ENCODE measurements at places on chromosomes 1 and 21.

DNA sequence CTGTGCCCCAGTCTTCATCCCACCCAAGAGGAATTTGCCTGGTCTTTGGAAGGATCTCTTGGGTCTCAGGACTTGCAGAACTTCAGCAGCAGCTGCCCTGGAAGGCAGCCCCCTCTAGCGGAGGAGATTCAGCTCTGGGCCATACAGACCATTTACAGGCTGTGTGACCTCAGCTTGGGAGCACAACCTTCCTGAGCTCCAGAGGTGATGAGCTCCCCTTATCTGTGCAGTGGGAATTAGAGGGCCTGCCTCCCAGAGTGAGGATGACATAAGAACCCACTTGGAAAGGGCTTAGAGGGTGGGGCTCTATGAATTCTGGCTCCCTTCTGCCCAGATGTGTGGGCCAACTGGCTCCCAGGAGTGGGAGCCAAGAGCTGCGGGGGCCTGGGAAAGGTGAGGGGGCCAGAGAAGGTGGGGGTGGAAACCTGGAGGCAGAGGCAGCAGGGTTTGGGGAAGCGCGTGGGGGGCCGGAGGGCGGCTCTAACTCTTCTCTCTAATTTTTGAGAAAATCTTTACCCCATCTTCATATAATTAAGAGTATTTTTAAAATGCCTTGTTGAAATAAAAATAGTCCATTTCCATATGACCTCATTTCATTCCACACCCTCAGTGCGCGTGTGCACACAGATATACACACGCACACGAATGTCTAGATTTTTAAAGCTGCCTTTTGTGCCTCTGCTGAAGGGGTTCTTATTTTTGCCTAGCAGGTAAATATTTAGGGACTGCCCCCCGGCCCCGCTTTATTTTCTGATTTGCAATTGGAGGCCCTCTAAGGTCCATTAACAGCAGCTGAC is 21.5 kb downstream of the EPHB2 start:
- no peak for DNase-seq

DNA sequence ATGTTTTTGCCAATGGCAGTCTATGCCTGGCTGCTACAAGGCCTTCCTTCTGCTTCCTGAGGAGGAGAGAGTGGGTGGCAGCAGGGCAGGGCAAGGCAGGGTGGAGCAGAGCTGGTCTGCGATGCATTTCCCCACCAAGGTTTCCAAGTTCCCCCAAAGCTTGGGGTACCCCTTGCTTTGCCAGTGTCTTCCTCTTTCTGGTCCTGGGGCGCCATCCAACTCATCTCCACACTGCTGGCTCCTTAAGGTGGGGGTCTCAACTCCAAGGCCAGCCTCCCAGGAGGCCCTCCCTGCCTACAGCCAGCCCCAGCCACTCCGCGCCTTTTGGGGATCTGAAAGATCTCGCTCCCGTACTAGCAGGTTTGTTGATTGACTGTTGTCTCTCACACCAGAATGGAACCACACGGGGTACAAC is 3.9 kb upstream of the SKI start:
- no peak for DNase-seq

DNA sequence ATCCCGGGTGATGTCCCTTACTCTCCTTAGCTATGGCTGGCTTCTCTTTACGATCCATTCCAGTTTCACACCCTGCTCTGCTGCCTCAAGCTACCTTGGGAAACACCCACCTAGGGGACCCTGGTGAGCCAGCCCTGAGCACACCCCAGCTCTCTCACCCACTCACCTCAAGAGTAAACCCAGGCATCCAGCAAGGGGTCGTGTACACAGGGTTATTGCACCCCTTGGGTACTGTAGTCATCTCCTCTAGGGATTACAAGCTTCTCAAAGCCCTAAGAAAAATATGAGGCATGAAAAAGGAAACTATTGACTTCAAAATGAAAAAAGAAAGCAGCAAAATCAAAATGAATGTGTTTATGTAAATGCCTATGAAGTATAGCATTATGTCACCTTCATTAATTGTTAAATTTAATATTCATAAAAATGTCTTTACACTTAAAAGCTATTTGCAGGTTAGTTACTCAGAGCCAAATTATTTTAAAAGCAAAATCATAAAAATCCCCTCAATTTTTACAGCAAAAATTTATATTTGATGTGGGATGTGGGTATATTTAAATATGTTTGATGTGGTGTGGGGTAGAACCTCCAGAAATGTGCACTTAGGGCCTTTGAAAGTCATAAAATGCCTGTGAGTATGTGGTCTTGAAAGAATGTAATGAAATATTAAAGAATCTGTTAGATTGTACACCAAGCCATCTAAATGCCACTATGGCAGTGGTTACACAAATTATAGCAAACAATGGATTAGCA is 190.3 kb downstream of the C1orf94 start:
- no peak for DNase-seq

DNA sequence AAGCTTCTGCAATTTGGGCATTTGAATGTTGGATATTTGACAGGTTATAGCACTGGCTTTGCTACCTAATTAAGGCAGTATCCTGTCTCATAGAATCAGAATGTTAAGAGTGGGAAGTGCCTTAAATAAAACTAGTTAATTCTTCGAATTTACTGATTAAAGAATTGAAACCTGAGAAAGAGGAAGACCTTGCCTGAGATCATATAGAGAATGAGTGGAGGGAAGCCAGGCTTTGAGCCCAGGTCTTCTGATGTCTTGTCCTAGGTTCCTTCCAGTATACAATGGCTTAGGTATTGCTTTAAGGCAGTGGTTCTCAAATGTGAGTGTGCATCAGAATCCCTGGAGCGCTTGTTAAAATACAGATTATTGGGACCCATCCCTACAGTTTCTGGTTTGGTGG is 20.9 kb upstream of the SH3BGRL3 start:
- no peak for DNase-seq

DNA sequence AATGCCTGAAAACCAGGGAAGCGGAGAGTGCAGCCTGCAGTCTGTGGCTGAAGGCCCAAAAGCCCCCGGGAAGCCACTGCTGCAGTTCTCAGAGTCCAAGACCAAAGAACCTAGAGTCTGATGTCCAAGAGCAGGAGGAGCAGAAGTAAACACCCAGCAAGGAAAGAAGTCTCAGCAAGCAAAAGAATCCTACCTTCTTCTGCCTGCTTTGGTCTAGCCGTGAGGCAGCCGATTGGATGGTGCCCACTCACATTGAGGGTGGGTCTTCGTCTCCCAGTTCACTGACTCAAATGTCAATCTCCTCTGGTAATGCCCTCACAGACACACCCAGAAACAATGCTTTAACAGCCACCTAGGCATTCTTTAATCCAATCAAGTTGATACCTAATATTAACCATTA is 217.5 kb downstream of the PLA2G4A start:
- no peak for DNase-seq

DNA sequence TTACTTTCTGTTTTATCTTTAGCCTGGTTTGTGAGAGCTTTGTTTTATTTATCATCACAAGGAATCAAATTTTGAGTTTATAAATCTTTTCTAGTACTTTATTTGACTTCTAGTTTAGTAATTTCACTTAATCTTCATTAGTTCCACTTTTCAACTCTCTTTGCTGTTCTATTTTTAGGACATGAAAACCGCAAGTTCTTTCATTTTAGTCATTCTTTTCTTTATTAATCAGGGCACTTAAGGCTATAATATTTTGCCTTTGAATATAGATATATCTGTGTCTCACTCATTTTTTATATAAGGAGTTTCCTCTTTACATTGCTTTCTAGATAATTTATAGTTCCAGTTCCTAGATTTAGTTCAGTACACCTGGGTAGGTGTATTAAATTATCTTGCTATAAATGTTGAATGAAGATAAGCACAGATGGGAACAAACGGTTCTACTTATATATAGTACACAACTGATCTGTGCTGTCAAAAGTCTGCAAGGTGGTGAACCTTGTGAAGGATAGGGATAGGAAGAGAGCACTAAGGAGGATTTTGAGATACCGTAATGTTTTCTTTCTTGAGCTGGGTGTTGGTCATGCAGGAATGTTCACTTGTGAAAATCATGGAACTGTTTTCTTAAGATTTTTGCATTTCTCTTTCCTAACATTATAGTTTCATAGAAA is 402.3 kb downstream of the RYR2 start:
- no peak for DNase-seq

GRCh38 chr1:174967845-174968705 is 31.7 kb upstream of the CACYBP start:
- no peak for DNase-seq

DNA sequence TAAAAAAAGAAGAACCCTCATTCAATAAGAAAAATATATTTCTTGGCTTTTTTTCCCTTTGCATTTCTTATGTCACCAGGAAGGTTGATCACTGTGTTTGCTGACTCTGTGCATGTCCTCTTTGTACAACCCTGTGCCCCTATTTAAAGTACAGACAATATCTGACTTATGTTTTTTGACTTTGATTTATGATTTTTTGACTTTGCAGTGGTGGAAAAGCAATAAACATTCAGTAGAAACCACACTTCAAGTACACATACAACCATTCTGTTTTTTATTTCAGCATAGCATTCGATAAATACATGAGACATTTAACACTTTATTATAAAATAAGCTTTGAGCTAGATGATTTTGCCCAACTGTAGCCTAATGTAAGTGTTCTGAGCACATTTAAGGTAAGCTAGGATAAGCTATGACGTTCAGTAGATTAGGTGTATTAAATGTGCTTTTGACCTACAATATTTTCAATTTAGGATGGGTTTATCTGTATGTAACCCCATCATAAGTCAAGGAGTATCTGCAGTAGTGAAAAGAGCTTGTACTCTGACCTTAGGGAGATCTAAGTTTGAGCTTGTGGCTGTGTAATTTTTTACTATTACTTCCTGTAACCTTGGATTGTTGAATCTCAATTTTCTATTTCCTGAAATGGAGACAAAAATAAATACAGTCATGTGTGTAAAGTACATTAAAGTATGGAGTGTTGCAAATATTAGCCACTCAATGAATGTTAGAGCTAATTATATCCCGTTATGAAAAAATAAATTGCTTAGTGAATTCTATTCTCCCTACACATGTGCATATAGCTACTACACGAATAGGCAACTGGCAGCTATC is 1.2 kb downstream of the RNASEL start:
- DNase-seq: no peak

DNA sequence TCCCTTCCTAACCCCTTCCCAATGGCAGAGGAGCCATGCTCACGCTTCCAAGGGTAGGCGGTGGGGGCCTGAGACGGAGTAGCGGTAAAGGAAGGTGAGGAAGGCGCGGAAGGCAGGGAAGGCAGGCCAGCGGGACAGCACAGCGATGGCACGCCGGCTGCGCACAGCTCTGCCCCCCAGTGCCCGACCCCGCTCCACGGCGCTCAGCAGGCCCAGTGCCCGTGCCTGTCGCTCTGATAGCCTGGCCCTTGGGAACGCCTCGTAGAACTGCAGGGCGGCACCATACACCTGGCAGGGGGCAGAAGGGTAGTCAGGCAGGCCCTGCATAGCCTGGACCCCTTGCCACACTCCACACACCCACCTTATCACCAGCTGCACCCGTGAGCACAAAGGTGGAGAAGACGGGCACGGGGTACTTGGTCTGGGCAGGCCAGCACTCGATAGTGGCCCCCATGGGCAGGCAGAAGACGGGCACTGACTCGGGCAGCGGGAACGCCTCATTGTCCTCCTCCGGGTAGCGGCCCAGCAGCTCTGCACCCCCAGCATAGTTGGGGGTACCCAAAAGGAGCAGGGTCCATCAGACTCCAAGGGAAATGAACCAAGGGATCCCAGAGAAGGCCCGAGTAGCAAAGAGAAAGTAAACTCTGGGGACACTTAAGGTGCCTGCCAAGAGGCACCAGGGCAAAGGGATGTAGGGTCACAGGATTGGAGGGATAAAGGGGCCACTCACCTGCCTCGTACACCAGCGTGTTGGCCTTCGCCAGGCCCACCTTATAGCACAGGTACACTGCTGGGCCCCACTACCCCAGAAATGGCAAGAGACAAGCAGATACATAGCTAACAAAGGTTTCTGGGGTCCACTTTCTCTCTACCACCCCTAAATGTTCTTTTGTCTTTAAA is 4.4 kb downstream of the DENND4B start:
- no peak for DNase-seq

- DNase-seq: no peak
Measured at GRCh38 chr1:92380867-92381266, 82.0 kb downstream of the RPAP2 start.

DNA sequence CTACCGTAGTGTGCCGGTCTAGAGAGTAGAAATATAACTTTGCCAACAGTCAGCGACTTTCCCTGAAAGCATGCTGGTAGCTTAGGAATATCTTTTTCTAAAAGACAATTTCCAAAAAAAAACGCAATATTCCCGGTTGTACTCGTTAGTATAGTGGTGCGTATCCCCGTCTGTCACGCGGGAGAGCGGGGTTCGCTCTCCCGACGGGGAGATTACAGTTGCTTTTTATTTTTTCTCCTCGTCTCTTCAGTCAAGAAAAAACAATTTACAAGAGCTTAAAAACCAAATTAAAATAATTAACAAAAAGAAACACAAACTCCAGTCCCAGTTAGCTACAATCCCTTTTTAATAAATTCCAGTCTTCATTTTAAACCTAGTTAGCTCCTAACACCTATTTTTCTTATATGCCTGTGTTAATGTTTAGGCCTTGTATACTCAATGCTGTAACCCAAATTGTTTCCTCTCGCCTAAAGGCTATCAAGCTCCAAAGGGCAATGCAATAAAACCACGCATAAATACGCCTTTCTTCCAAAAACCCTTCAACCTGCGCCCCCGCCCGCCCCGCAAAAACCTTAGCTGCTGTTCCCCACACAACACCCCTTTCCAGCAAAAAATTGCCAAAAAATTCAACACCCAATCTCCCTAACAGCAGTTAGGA is 7.8 kb downstream of the HSPA6 start:
- DNase-seq: no peak

GRCh38 chr1:166418344-166418933 is 251.6 kb upstream of the FAM78B start:
- no peak for DNase-seq

GRCh38 chr21:42670884-42671283 is 17.5 kb downstream of the PDE9A start:
- DNase-seq: no peak

- no peak for DNase-seq
Measured at GRCh38 chr21:26534517-26534916, 38.6 kb downstream of the CYYR1 start.

DNA sequence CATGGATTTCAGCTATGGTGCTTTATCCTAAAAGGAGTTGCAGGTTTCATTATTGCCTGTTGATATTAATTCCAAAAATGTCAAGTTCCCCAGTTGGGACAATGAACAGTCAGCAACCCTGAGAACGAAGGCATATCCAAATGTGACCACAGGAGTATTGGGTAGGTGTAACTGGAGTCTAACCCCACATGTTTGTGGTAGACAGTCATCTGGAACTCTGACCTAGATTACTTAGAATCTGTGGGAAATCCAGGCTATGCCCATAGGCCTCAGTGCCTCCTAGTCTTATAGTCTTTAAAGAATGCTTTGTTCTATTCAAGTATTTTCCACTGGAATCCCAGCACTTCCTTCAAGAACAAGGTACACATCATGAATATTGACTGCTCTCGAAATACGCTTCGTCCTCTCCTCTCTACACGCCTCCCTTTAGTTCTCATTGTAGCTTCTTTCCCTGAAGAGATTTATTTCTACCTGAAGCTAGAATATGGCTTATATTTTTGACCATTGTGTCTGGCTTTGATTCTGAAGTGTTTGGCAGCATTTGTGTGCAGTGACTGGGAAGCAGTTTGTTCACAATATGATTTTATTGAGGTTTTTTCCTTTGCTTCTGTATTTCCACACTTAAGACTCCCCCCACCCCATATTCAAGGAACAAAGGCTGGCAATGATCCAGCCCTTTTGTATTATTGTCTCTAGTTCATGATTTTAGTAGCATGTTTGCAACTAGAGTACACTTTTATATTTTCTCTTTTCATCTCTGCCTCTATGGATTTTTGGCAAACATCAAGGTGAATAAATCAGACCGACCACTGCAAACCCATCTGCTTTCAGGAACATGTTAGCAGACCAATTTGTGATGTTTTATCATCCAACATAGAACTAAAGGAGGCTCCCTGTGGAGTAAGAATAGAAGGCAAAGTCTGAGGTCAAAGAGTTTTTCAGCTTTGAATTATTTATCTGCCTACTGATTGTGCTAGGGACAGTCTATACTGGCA is 178.6 kb downstream of the GPR52 start:
- DNase-seq: no peak

All from DMS153 (cell line).